HS-5 (cell line): ENCODE measurements at places on chromosomes 3 and 15.
A peak's percentile ranks its signal among the peaks of the same experiment; 100 is the strongest.

DNA sequence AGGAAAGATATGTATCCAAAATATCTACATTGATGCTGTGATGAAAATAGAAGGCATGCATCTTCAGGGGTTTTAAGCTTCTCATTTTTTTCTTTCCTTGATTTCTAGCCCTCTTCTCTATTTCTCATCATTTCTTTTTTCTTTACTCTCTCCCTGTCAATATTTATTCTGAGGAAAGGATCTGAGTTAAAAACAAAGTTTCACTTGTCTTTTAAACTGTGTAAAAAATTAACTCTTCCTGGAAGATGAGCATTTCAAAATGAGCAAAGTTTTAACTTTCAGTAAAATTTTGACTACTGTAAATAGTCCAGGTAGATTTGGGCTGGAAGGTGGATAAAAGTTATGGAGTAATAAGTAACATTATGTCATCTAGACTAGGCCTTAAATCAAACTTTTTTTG lies 500.2 kb upstream of the GBE1 start:
- DNase-seq: no peak

DNA sequence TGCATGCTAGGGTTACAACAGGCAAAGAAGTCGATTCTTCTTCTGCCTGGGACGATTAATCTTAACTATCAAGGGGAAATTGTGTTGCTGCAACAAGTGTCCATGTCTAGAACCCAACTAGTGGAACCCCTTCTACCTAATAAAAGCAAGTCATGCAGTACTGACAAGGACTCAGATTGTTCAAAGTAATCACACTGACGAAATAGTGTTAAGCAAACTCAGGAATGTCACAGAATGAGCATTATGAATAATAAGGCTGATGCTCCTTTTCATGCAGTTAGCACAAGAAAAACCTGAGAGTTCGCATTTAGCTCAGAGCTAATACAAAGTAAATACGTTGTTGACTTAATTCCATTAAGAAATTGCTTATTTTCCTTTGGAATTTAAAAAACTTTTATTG lies 47.5 kb upstream of the TRIM42 start:
- DNase-seq: no peak

- no peak for DNase-seq
Measured at GRCh38 chr15:76278651-76279050, 32.6 kb downstream of the ETFA start.

- no peak for DNase-seq
Measured at GRCh38 chr15:78415284-78415683, 22.7 kb upstream of the IREB2 start.

- no peak for DNase-seq
Measured at GRCh38 chr3:41199866-41200668, 762 bp downstream of the CTNNB1 start.

GRCh38 chr3:63462732-63463131 lies 184.6 kb downstream of the SYNPR start:
- DNase-seq: no peak

DNA sequence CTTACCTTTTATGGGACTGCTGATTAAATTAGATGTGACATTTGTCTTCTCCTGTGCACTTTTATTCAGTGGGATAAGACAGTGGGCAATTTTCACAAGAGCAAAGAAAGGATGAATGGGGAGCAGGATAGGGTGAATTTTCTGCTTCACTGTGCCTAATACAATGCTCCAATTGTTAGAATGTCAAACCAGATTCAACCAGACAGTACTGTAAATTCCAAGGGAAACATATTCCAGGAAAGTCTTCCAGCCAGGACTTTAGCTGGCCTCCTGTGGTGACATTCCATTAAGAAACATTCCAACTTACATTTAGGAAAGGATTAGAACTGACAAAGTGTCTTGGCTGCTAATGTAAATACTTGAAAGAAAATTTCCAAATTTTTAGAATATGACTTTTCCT lies 100.1 kb upstream of the PROK2 start:
- no peak for DNase-seq

- peak; percentile 93 for DNase-seq
Measured at GRCh38 chr3:159829539-159830227, 159.0 kb upstream of the IL12A start.
